ENCODE measurements at places on chromosomes 12 and 14. TPM values are rescaled to one million over a fixed set of nuclear protein-coding genes. Genes with fewer than 3 reads are reported as not detected.

GRCh38 chr12:100737168-100737567 is 57.4 kb upstream of the ANO4 start:
- H3K27ac ChIP-seq: no peak overlapping the region
- no peak overlapping the region for H3K4me3 ChIP-seq
- no peak for DNase-seq
- no peaks in the 10 kb centered on the region for H3K27me3 ChIP-seq

- no peaks in the 10 kb centered on the region for H3K36me3 ChIP-seq
- H3K4me3 ChIP-seq: no peak overlapping the region
- no peak overlapping the region for H3K27ac ChIP-seq
- peaks cover 2% of the 10 kb centered on the region for H3K27me3 ChIP-seq
- DNase-seq: no peak
Observed at GRCh38 chr12:69931569-69931968, 106.5 kb downstream of the MYRFL start.

- peaks cover 9% of the 10 kb centered on the region for H3K27me3 ChIP-seq
- H3K36me3 ChIP-seq: no peaks in the 10 kb centered on the region
- H3K4me1 ChIP-seq: peaks cover 42% of the 10 kb centered on the region
- H3K27ac ChIP-seq: no peak overlapping the region
- no peak overlapping the region for H3K4me3 ChIP-seq
Observed at GRCh38 chr14:105089746-105090492, 24.7 kb upstream of the GPR132 start.

GRCh38 chr14:77980475-77981321 is 180.8 kb downstream of the ADCK1 start:
- peaks cover 4% of the 10 kb centered on the region for H3K4me1 ChIP-seq
- no peak overlapping the region for H3K27ac ChIP-seq
- H3K27me3 ChIP-seq: peaks cover 46% of the 10 kb centered on the region
- peak overlapping the region; percentile 12 for H3K4me3 ChIP-seq
- no peak for DNase-seq

- H3K36me3 ChIP-seq: peaks cover 45% of the 10 kb centered on the region
- peaks cover 27% of the 10 kb centered on the region for H3K4me1 ChIP-seq
- DNase-seq: no peak
- H3K27me3 ChIP-seq: no peaks in the 10 kb centered on the region
- H3K4me3 ChIP-seq: no peak overlapping the region
- no peak overlapping the region for H3K27ac ChIP-seq
Observed at GRCh38 chr12:31951939-31952338, 7.3 kb upstream of the RESF1 start.

DNA sequence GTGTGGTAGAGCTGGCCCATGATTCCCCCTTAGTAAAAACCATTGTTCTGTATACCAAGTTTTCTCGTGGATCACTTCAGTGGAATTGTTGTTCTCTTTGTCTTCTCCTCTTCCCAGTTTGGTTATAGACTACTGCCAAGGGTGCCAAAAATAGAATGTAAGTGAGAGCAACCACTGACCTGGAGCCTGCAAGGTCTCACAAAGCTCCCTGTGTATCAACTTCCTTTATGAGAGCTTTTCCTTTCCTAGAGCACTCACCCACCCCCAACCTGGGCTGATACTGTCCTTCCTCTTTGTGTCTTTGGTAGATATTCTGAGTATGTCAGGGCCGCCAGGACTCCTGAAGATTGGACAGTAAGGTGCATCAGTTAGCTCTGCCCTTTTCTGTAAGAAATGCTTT is 101.0 kb downstream of the SCN8A start:
- no peaks in the 10 kb centered on the region for H3K36me3 ChIP-seq
- no peak for DNase-seq
- H3K27me3 ChIP-seq: no peaks in the 10 kb centered on the region
- no peaks in the 10 kb centered on the region for H3K4me1 ChIP-seq
- H3K27ac ChIP-seq: no peak overlapping the region

GRCh38 chr12:70845268-70845667 is 75.3 kb downstream of the PTPRR start:
- no peak overlapping the region for H3K27ac ChIP-seq
- no peaks in the 10 kb centered on the region for H3K36me3 ChIP-seq
- no peak overlapping the region for H3K4me3 ChIP-seq
- H3K4me1 ChIP-seq: no peaks in the 10 kb centered on the region
- H3K27me3 ChIP-seq: no peaks in the 10 kb centered on the region
- no peak for DNase-seq

DNA sequence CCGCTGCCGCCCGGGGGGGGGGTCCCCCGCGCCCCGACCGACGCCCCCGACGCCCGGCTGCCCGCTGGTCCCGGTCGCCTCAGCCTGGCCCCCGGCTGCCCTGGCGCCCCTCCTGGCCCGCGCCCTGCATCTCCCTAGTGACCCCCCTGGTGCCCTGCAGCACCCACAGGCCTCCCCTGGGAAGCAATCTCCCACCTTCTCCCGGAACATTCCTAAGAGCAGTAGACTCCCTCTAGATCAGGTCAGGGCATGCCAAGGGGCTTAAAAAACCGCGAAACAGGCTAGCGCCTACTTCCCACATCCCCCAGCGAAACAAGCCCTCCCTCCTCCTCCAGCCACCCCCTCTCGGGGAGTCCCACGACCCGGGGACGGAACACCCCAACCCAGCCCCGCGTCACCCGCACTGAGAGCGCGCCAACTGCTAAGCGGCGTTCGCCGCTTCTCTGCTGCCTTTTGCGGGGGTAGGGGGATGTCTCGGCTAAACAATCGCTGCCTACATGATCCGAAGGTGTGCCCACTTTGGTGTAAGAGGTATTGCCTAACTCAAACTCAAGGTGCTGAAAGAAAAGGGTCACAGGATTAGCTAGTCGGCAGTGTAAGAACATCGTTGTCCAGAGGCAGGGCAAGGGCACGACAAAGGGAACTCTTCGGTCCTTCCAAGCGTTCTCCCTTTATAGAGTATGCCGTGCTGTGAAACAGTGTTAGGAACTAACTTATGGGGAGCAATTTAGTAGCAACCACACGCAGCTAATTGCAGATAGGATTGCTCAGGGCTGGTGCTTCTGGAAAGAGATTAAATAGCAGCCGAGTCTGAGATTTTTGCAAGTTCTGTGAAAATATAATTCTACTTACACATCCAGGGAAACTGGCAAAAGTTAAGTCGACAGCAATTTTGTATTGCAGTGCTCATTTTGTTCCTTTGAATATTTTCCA is 619 bp upstream of the NTN4 start:
- peak overlapping the region; percentile 52 for H3K4me3 ChIP-seq
- no peak for DNase-seq
- peaks cover 68% of the 10 kb centered on the region for H3K27me3 ChIP-seq

DNA sequence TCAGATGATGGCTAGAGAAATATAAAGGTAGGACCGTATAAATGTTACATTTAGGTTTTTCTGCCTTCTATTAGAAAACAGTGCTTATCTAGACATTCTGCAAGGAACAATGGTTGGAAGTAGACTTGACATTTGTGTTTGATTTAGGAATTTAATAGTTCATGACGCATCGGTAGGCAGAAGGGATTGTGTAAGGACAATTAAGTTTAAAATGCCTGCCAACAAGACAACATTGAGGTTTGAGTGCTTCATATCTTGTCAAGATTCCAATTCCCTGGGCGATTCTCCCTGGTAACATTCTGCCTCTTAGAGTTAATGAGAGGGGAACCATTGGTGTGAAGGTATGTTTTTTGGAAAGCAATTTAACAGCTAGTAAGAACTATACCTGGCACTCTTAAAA is 186.8 kb upstream of the RBM19 start:
- no peak overlapping the region for H3K27ac ChIP-seq
- H3K27me3 ChIP-seq: no peaks in the 10 kb centered on the region
- no peaks in the 10 kb centered on the region for H3K4me1 ChIP-seq
- DNase-seq: no peak
- H3K4me3 ChIP-seq: no peak overlapping the region
- H3K36me3 ChIP-seq: no peaks in the 10 kb centered on the region

- H3K27me3 ChIP-seq: peaks cover 11% of the 10 kb centered on the region
- no peaks in the 10 kb centered on the region for H3K36me3 ChIP-seq
- no peak overlapping the region for H3K27ac ChIP-seq
- DNase-seq: no peak
- no peaks in the 10 kb centered on the region for H3K4me1 ChIP-seq
Observed at GRCh38 chr12:48629541-48629940, 52.5 kb downstream of the KANSL2 start.

- no peak overlapping the region for H3K27ac ChIP-seq
- no peak overlapping the region for H3K4me3 ChIP-seq
- no peak for DNase-seq
Observed at GRCh38 chr12:66321435-66321834, 19.1 kb downstream of the HELB start.

GRCh38 chr12:124884587-124885438 is 21.1 kb upstream of the SCARB1 start:
- H3K27me3 ChIP-seq: no peaks in the 10 kb centered on the region
- no peaks in the 10 kb centered on the region for H3K36me3 ChIP-seq
- H3K4me1 ChIP-seq: peaks cover 12% of the 10 kb centered on the region
- H3K4me3 ChIP-seq: no peak overlapping the region

DNA sequence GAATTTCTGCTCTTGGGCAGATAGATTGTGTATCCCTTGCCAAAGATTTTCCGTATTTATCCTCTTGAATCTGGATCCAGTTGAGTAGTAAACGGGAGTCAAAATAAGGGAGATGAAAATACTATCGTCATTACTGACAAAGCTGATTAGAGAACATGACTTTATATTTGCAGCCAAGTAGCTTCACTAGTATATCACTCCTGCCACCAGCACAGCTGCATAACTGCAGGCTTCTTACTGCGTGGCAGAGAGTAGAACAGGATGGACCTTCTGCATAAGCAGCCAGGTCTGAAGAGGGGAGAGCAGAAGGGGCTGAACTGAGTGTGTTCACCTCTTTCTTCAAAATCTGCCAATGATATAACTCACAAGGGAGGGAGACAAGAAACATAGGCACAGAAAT is 283.7 kb downstream of the FBXL14 start:
- no peak overlapping the region for H3K4me3 ChIP-seq
- no peak for DNase-seq
- no peak overlapping the region for H3K27ac ChIP-seq
- H3K27me3 ChIP-seq: no peaks in the 10 kb centered on the region
- peaks cover 4% of the 10 kb centered on the region for H3K36me3 ChIP-seq

DNA sequence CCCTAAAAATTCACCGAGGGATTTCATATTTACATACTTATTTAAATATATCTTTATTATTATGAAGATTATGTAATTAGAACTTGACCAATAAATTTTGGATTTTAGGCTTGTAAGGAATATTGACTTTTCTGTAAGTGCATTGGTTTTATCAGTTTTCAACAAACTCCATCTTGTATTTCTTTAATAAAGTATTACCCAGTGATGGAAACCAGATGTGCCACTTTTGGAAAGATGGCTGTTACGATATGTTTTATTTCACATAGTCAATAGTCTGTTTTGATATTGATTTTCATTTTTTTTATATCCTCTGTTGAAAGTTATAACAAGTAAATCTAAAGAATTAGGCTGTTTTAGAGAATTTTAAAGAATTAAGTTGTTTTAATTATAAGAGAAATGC is 1.8 kb downstream of the MON2 start:
- H3K27me3 ChIP-seq: no peaks in the 10 kb centered on the region
- no peak overlapping the region for H3K27ac ChIP-seq
- H3K4me1 ChIP-seq: peaks cover 21% of the 10 kb centered on the region
- peaks cover 16% of the 10 kb centered on the region for H3K36me3 ChIP-seq

DNA sequence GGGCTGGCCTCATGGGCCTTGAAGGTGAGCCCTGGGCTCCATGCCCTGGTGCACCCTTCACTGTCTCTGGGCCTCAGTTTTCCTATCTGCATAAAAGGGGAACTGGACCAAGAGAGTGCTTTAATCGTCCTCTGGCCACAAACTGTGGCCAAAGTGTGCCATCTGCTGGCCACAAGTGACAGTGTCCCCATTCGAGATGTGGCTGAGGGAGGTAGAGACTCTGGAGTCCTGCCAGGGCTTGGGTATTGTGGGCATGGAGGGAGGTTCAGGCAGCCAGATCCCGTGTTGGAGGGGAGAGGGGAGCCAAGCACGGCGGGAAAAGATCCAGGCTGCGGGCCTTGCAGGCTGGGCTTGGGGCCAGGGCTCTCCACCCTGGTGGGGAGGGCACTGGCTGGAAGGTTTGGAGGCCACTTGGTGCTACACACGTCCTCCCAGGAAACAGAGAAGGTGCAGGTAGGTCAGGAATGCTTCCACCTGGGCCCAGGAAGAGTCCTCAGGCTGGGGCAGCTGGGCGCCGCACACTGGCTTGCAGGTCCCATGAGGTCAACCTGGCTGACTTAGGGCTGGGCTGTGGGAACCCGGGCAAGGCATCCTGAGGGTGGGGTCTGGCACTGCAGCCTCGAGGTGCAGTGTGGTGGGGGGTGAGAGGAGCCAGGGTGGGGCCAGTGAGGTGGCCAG is 7.3 kb upstream of the KIF26A start:
- DNase-seq: no peak
- no peak overlapping the region for H3K4me3 ChIP-seq
- H3K27ac ChIP-seq: no peak overlapping the region
- no peaks in the 10 kb centered on the region for H3K4me1 ChIP-seq
- peaks cover 14% of the 10 kb centered on the region for H3K27me3 ChIP-seq

DNA sequence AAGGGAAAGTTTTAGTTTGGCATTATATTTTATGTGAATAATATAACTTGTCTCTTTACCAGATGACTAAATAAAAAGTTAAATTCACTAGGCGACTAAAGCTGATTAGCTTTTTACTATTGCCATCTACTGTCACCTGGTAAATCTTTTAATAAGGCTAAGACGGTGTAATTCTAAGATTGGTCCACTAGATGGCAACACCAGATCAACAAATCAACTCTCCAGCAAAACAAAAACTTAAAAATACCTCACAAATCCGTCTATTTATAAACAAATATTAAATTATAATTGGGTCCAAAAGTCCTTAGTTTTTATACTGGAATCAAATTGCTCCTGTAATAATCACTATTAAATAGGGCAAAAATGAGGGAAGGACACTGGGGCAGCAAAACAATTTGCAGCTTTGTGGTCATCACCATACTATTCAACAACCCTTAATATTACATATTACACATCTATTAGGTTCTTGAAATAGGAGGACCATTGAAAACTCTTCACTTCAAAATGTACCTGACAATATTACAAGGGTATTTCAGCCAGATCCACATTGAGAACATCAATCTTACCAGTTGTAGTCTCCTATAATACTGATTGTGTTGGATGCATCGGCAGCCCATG is 47.9 kb downstream of the GALC start:
- no peak overlapping the region for H3K4me3 ChIP-seq
- H3K27ac ChIP-seq: no peak overlapping the region
- H3K27me3 ChIP-seq: no peaks in the 10 kb centered on the region
- peaks cover 37% of the 10 kb centered on the region for H3K36me3 ChIP-seq
- peaks cover 9% of the 10 kb centered on the region for H3K4me1 ChIP-seq

- peaks cover 15% of the 10 kb centered on the region for H3K27me3 ChIP-seq
- H3K4me1 ChIP-seq: no peaks in the 10 kb centered on the region
- no peaks in the 10 kb centered on the region for H3K36me3 ChIP-seq
Observed at GRCh38 chr12:62724947-62725451, 210.0 kb downstream of the PPM1H start.

SLC10A1 gene
- not detected for total RNA-seq

C12orf50 gene
- not detected for total RNA-seq

DHRS2 gene
- 0.24 TPM for total RNA-seq

OAS2 gene
- 237 TPM for total RNA-seq

ADCK1 gene
- total RNA-seq: 3.3 TPM

MSI1 gene
- not detected for total RNA-seq

GALNT16 gene
- total RNA-seq: not detected

VWF gene
- not detected for total RNA-seq

VRTN gene
- not detected for total RNA-seq

SLC8A3 gene
- not detected for total RNA-seq

Data from activated CD8-positive, alpha-beta T cell treated with anti-CD3 and anti-CD28 coated beads, Interleukin-2, amount 10 ng/mL, durations not matched to agents 7 days and 5 days (primary cell).